ENCODE measurements at places on chromosomes 6 and 20.
A peak's percentile ranks its signal among the peaks of the same experiment; 100 is the strongest.

DNA sequence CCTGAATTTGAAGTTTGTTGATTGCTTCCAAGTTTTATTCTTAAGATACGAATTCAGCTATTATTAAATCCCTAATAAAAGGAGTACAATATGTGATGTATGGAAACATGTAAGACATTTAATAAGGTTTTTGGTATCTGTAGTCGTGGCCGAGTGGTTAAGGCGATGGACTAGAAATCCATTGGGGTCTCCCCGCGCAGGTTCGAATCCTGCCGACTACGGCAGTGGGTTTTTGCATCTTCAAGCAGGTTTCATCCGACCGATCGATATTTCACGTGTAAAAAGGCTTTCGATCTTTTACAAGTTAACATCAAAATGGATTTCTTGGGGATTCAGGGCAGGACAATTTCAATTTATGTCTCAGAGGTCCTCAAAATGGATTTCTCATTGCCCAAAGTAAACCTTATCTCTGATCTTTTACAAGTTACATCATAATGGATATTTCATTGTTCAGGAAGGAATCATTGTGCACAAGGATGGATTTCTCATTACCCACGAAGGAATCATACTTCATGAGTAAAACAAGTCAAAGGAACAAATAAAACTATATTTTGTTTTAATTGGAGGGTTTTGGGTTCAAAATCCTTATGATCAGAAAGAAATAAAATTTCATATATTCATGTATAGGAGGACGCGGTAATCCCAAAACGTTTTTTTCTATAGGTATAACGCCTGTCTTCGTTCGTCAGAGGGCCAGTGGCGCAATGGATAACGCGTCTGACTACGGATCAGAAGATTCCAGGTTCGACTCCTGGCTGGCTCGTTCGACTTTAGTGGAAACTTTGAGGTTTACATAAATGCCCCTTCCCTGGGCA, 37.3 kb upstream of the BTN3A2 start:
- DNase-seq: no peak

DNA sequence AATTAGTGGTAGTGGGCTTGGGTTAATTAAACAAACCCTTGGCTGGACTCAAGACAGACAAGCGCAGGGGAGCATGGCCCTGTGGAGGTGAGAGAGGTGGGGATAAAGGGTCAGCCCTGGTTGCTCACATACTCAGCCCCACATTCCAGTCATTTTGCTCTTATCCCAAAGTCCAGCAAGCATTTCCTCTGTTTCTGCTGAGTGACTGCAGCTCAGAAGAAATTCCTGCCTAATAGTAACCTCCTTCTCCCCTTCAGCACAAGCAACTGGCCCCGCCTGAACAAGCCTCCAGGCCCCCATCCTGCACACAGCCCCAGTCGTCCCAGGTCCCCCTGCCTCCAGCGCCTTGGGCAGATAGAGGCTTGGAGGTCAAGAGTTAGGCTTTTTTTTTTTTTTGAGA, 3.6 kb upstream of the TFEB start:
- no peak for DNase-seq

DNA sequence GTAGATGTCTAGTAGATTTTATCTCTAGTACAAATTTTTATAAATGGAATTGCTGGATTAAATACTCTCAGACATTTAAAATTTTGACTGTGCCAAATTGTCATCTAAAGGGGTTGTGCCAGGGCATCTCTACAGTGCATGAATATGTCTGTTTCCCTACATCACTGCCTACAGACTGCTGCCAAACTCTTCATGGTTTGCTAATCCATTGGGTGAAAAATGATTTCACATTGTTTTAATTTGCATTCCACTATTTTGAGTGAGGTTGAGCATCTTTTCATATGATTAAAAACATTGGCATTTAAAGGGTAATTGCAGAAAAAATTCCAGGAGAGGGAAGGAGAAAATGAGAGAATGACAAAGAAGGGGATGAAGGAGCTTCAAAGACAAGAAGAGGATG, 267.7 kb upstream of the RNF24 start:
- DNase-seq: no peak

DNA sequence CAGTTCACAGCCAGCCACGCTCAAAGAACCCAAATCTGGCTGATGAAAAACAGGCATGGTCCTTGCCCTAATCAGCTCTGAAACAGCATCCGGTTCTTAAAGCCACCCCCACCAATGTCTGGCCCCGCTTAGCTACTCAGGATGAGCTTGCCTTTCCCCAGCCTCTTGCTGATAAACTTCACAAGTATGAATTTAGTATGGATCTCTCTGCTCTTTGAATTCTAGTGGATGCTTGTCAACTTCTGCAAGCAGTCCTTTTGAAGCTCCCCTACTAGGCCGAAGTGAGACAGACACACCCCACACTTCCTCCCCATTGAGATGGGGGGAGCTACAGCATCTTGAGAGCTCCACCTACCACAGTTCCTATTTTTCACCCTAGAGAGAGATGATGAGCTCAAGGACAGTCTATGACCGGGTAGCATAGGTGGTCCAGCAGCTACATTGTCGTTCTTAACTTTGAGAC, 36.7 kb downstream of the EBF4 start:
- peak; percentile 44 for DNase-seq

DNA sequence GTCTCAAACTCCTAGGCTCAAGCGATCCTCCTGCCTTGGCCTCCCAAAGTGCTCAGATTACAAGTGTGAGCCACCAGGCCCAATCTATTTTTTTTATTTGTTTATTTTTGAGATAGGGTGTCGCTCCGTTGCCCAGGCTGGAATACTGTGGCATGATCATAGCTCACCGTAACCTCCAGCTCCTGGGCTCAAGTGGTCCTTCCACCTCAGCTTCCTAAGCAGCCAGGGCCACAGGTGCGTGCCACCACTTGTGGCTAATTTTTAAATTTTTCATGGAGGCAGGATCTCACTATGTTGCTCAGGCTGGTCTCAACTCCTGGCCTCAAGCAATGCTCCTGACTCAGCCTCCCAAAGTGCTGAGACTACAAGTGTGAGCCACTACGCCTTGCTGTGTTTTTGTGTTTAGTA, 9.8 kb downstream of the KIF3B start:
- no peak for DNase-seq

GRCh38 chr6:41548098-41548840, 2.1 kb downstream of the FOXP4 start:
- no peak for DNase-seq

DNA sequence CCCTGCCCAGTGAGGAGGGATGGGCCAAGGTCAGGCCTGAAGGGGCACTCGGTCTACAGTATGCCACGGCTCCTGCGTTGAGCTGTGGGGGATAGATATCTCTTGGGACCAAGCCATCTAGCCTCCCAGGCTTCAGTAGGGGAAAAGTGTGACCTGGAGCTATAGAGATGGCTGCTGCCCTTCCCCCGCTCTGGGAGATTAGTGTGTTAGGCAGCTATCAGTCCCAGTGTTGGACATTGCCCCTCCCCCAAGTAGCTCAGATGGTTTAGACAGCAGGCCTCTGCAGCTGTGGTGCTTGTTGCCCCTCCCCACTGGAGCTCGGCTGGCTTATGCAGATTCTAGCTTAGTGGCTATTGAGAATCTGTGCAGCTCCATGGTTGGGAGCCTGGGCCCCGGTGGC, 56.8 kb downstream of the KHDRBS2 start:
- DNase-seq: no peak

DNA sequence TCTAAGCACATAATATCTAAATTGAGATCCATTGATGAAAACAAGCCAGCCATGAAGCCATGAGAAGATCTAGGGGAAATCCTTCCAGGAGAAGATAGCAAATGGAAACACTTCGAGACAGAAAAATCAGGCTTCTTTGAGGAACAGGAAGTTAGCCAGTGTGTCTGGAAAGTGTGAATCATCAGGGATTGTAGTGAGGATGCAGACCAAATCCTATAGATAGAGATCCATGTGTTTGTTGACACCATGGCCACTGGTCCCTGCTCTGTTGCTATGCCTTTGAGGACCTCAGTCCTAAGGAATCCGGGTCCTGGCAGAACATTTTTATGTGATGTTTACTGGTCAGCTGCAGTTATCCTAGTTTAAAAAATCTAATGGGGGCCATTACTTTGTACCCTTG, 6.6 kb upstream of the ELOVL2 start:
- no peak for DNase-seq

GRCh38 chr6:74853991-74854390, 351.9 kb downstream of the COL12A1 start:
- no peak for DNase-seq

Data from Jurkat, Clone E6-1 (cell line).